ENCODE measurements at places on chromosomes 7 and 10.

DNA sequence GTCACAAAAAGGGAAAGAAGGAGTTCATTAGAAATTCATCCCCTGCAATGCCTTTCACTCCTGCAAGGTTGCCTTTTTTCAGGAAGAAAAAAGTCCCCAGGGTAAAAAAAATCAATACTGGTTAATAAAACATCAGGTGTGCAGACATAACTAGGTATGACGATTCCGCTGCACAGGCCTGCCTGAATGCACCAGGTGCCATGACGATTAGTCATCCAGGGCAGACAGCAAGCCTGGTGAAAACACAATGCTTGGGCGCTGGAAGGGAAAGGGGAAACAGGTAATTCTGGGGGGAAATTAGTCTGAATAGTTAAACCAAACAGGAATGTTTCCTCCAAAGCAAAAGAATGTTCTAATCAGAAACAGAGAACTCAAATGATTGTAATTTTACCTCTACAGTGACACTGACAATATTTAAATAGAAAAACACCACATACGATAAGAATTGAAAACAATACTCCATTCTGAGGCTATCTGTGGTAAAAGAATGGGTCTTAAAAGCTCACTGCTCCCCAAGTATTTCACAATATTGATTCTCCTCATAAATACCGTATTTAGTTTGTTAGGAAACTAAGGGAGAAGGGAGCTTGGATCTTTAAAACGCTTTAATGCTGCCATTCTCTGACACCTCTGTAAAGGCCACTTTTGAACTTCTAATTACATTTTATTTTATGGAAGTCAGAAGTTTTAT is 45.2 kb downstream of the VPS41 start:
- DNase-seq, result no peak

DNA sequence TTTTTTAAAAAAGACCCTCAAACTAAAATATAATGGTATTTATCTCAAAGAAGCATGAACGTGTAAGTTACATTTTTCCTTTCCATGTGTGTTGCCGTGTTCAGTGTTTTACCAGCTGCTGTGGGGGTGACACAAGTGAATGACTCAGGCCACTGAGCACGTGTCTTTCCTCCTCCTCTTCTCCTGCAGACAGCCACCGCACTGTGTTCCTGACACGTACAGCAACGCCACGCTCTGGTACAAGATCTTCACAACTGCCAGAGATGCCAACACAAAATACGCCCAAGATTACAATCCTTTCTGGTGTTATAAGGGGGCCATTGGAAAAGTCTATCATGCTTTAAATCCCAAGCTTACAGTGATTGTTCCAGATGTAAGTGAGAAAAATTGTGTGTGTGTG is 29.7 kb downstream of the TMEM248 start:
- no peak for DNase-seq

DNA sequence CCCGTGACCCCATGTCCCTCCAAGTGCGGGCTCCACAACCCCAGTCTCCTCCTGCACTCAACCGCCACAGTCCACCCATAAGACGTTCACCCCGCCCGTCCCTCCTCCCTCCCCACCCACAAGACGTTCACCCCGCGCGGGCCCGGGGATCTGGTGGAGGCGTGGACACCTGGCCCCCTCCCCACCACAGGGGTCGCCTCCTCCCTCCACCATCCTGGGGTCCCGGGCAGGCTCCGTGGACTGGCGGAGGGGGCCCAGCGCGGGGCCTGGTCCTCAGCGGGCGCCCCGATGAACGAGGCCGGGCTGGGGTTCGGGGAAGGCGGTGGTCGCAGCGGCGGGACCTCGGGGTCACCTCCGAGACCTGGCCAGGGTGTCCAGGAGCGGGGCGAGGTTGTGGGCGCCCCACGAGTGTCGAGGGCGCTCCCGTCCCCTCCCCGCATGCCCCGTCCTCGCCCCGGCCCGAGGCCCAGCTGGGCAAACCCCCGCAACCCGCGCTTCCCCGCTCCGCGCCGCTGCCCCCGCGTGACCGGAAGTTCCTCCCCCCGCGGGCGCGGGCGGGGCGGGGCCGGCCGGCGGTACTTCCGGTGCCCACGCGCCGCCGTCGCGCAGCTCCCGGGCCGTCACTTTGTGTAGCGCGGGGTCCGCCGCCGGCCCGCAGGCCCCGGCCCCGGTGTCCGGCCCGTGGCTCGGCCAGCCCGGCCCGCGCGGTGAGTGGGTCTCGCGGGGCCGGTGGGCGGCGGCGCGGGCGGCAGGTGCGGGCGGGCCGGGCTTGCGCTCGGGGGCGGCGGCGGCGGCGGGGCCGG is at the start of gene ZNF316:
Gene ZNF316 (plus strand): TSS at position 578 of the 803 bp plus-strand sequence. CDS start 5,092 bp downstream, outside the sequence.
- peak; percentile 44 for DNase-seq

- DNase-seq, result no peak
Measured at GRCh38 chr10:3495281-3495680, 289.7 kb downstream of the KLF6 start.

- no peak for DNase-seq
Measured at GRCh38 chr10:110842326-110842904, 29.3 kb upstream of the PDCD4 start.

- DNase-seq, result no peak
Measured at GRCh38 chr10:26824015-26824690, 36.6 kb downstream of the ABI1 start.

DNA sequence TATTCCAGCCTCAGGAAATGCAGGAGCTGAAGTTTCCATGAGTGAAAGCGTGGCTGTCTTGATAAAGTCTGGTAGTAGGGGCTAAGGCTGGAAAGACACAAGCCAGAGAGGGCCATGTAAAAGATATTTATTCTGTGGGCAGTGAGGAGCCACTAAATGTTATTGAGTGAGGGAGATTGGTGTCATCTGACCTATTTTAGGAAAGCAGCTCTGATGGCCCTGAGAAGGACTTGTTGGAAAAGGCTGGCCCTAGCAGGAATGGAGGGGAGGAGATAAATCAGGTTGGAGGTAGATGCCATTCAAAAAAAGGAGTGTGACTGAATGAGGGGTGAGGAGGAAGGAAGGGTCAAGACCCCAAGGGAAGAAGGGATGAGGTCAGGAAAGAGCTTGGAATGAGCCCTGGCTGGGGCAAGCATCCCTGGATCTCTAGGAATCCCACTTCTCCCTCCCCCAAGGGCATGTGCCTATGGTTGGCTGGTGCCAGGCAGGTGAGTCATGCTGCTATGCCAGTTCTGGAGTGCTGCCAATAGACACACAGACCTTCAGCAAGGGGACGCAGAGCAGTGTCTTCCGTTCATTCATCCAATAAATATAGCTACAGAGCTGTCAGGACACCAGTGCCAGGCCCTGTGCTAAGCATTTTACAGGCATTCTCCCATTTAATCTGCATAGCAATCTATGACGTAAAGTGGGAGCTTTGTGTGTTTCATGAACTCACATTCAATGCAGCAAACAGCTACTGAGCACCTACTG is 2.0 kb downstream of the ANKRD2 start:
- no peak for DNase-seq

GRCh38 chr7:98565103-98565502 is 52.0 kb upstream of the NPTX2 start:
- no peak for DNase-seq

DNA sequence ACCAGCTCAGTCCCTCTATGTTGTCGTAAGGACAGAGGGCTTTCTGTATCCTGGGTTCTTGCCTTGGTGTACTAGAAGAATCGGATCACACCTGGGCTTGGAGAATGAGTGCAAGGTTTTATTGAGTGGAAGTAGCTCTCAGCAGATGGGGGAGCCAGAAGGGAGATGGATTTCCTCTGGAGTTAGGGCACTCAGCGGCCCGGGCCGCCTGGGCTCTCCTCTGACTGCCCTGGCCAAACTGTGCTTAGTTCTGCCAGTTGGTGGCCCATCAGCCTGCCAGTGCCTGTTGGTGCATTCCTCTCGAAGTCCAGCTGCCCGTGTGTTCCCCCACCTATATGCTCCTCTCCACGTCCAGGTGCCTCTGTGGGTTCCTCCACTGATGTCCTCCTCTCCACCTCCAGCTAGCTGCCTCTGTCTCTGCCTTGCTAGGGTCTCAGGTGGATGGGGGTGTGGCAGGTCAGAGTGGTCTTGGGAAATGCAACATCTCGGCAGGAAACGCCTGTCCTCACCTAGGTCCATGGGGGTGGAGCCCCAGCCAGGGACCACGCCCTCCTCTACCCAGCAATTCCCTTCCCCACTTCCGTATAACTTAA is 148.6 kb downstream of the PPP1R3A start:
- DNase-seq, result no peak

All from activated effector memory CD4-positive, alpha-beta T cell treated with Interleukin-2 at 50 U/mL for 16 hours (primary cell).